ENCODE measurements at places on chromosomes 2 and 18. TPM values are rescaled to one million over a fixed set of nuclear protein-coding genes. Genes with fewer than 3 reads are reported as not detected.

The RAB6C gene
- not detected for total RNA-seq

The TCF23 gene
- total RNA-seq = not detected

The KCNG3 gene
- total RNA-seq = 0.54 TPM

The SERPINB13 gene
- not detected for total RNA-seq

The TMEM247 gene
- not detected for total RNA-seq

The PPP1R1C gene
- 1.8 TPM for total RNA-seq

The MBD5 gene
- 6.1 TPM for total RNA-seq

The SGPP2 gene
- 0.77 TPM for total RNA-seq

The KRTCAP3 gene
- 0.39 TPM for total RNA-seq

The HSBP1L1 gene
- 9.7 TPM for total RNA-seq

The NOL4 gene
- total RNA-seq = not detected

The GALNT13 gene
- total RNA-seq = 9.3 TPM

Measured in A549 treated with dexamethasone at 1 μM for 4 hours (cell line).